ENCODE measurements at places on chromosomes 4 and X.

DNA sequence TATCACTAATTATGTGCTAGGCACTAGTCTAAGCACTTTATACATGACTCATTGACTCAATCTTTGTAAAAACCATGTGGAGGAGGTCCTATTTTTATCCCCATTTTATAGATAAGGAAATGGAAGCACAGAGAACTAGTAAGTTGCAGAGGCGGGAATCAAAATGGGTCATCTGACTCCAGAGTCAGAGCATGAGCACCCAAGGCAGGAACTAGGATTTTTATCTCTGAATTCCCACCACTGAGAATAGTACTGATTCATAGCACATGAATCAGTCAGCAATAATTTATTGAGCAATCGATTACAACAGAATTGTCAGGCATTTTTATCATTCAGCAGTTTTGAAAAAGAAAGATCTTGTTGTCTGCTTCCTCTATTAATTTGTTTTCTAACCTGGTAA lies 19.3 kb downstream of the SCARB2 start:
- DNase-seq: no peak

DNA sequence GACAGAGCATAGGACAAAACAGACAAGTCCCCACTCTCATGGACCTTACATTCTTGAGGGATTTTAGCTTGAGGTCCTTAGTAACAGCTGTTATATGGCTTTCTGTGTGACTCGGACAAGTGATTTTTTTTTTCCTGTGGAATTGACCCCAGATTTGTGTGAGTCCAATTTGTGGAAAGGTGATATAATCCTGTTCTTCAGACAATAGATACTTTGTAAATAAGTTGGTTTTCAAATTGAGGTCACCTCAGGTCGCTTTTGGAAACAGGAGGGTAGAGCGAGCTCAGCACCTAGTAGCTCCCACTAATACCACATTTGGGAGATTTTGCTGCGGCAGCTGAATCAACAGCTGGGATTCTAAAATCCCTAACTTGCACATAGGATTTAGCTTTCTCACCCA lies 1008.8 kb downstream of the ADGRL3 start:
- DNase-seq: no peak

- DNase-seq: no peak
Observed at GRCh38 chr4:3369781-3370674, 71.7 kb upstream of the HGFAC start.

- no peak for DNase-seq
Observed at GRCh38 chr4:165204462-165204830, 2.9 kb upstream of the KLHL2 start.

- no peak for DNase-seq
Observed at GRCh38 chrX:74292808-74293123, 11.2 kb upstream of the ZCCHC13 start.

DNA sequence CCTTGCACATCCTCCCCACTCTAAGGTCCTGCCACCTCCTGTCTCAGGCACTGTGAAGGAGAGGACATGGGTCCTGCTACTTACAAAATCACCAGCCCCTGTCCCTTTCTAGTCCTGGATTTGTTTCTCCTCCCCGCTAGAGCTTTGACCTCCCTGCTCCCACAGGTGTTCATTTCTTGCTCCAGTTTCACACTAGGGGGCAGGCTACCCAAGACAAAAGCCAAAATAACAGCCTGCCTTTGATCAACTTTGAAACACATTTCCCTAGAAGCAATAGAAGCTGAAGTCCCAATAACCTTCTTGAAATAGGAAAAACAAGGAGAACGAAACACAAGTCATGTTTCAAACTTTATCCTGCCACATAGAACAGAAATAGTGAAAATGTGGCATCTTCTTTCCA lies 164.4 kb downstream of the QDPR start:
- DNase-seq: no peak

DNA sequence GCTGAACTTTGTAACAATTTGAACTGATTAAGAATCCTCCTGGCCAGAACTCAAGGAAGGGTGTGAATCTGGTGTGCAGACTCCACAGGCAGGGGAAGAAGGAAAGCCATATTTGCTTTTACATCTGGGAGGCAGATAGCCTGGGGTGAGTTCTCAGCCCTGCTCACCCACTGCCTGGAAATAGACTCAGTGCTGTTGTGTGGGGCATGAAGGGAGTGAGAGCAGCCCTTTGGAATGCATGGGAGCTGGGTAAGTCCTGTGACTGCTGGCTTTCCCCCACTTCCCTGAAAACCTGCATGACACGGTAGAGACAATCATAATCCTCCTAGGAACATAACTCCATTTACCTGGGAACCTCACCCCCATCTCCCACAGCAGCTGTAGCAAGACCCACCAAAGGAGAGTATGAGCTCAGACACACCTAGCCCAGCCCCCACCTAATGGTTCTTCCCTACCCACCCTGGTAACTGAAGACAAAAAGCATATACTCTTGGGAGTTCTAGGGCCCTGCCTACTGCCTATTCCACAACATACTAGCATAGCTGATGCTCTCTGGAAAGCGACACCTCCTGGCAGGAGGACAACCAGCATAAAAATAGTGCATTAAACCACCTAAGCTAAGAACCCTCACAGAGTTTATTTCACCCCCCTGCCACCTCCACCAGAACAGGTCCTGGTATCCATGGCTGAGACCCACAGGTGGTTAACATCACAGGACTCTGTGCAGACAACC lies 59.3 kb upstream of the UBQLN2 start:
- DNase-seq: no peak

GRCh38 chr4:119260528-119260927 lies 48.0 kb downstream of the USP53 start:
- no peak for DNase-seq

DNA sequence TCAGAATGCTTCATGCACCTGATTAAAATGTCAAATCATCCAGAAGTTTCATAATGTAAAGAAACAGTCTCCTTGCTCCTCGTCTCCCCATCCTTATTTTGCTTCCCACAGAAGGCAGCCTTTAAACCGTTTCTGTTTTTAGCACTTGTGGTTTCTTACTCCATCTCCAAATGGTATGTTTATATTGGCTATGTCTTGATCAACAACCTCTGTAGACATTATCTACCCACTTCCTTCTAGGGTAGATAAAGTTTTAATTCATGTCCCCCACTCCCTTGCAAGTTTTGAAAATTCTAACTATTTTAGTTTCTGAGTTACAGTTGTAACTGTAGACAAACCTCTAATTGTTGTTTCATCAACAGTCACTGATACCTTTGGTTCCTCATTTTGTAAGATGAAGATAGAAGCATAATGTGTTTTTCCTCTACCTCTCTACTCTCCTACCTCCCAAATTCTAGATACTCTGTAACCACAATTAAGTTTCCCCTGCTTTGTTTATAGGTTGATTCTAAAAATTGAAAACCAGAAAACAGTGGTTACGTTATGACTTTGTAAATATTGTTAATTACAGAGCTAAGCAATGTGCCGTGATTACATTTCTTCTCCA lies 291.7 kb upstream of the GATB start:
- DNase-seq: no peak

DNA sequence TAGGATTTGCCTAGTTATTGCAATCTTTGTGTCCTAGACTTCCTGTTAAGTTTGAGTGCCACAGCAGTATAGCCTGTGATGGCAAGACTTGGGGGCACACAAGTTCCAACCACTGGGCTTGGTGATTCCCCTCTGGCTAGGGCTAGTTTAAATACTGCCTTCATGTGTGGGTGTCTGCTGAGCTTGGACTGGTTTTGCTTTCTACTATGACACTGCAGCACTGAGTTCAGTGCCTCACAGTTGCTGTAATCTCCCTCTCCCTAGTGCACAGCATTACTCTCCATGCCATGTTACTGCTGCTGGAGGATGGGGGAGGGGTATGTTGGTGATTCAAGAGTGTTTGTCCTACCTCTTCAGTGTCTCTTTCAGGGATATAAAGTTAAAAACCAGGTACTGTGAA lies 379.6 kb downstream of the IL15 start:
- DNase-seq: no peak

- DNase-seq: no peak
Observed at GRCh38 chr4:87856816-87857215, 24.0 kb downstream of the MEPE start.

DNA sequence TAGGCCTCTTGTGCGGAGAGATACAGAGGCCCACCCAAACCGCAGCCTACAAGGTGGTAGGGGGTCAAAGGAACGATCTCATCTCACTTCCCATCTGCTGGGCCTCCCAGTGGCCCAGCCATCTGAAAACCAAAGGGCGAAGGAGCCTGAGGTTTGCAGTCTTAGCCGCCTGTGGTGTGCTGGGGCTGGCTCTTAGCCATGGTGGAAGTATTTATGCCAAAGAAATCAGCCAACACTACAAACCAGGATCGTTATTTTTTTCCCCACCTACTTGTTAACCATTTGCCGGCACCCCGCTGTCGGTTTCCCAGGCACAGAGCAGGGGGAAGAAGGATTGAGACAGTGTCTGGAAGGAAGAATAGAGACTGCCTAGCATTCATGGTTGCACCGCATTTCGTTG lies 30.9 kb upstream of the CDKL5 start:
- DNase-seq: no peak

DNA sequence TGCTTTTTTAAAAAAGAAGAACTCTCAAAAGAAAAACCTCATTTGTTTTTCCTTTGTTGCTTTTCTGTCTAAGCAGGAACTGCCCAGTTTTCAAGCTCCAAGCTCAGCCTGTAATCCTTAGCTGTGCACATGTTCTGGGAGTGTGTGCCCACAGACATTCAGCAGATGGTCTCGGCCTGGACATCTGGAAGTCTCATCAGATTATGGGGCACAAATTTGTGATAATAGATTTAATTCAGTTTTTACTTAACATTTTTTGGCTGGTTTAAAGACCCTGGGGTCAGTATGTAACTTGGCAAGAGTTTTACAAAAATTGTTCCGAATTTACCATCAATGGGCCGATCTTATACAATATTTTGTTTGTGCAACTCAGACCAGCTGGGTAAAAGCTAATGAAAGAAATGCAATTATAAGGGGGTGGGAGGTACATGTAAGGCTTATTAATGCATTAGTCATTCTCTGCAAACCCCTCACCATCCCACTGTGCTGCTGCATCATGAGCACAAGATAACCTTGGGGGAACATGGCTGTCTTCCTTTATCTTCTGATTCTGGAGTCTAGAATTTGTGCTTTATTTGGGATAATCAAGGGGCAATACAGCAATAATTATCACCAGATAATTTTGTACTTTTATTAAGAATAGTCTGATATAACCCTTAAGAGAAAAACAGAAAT lies 86.9 kb upstream of the PHOX2B start:
- no peak for DNase-seq
